Activated naive CD4-positive, alpha-beta T cell treated with anti-CD3 and anti-CD28 coated beads, Interleukin-2, amount 50 U/mL, for 16 hours (primary cell): ENCODE measurements at places on chromosomes 16 and 17.

GRCh38 chr17:20045476-20045875, 36.3 kb downstream of the SPECC1 start:
- DNase-seq: no peak

DNA sequence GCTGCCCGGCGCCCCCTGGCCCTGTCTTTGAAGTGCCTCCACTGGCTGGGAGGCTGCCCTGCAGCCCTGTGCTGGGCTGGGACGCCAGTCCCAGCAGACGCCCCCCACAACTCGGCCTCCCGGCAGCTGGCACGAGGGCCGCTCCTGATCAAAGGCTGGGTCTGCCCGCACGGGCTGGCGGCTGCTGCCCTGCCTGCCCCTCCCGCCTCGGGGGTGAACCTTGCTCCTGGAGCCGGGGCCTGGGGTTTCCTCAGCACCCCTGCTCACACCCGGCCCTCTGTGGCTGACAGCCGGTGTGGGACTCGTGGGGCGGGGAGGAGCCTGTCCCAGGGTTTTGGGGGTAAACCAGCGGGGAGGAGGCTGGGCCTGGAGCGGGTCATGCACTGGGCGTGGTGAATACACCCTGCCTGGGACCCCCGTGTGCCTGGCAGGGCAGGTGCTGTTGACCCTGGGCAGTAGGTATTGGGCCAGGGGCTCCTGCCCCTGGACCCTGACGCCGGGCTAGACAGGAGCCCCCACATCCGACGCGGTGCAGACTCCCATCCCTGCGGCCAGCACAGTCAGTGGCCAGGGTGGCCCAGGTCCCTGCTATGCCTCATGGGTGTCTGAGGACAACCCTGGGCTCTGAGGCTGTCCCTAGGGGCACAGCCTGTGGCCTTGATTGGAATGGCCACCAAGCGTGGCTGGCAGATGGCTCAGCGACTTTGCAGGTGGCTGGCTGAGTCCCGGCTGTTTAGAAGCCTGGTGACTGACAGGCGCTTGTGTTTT, 21.7 kb downstream of the CENPX start:
- no peak for DNase-seq

DNA sequence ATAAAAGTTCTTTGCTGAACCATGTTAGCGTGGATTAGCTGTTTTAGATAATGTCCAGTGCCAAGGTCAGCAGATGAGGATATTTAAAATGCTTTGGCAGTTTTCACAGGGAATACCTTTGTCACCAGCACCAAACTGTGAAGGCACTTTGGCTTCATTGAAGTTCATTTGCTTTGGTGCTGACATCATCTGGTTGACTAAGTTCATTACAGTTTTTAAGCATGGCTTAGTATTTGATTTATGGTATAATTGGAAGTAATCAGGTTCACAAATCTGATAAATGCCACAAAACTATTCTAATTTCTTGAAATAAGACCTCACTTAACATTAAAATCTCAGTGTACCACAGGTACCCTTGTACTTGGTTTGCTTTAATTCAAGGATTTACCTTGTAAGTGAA, 4.3 kb downstream of the GID4 start:
- DNase-seq: no peak

DNA sequence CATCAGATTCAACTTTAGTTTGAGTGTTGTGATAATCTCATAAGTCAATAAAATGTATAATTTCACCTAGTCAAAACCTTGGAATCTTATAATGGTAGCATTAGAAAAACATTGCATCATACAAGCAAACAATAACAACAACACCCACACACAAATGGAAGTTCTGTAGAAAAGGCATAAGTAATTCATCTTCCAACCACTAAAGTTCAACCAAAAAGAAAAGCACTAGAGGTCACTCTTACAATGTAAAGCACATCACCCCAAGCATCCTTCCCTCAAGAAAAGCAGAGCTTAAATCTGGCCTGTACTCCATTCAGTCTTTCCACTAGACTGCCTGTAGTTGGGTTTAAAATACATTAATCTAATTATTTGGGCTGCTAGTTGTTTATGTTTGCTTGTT, 1.8 kb downstream of the CNTNAP4 start:
- no peak for DNase-seq

DNA sequence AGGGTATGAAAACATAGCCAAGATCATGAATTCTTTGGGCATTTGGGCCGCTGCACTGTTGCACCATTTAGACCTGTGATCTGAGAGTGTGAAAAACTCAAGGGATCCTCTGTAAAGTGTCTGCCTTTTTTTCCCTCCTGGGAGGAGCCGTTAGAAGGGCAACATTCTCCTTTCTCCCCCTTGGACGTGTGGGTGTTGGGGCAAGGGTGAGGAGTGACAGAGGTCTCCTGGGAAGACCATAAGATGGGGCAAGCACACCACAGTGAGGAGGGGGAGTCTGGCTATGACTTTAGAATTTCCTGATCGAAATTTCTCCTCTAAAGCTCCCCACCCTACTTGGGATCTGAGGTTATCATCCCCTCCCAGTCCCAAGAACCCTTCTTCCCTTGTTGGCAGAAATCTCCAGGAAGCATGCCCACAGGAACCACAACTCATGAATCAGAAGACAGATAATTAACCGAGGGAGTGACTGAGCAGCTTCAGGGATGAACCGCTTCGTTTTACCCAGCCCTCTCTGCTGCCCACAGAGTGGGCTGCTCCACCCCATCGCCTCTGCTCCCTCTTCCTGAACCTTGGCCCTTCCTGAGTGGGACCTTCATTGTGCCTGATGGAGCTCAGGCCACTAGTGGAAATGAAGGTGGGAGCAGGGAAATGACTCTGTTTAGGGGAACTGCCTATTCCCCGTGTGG, 4.2 kb downstream of the ITGB3 start:
- no peak for DNase-seq

DNA sequence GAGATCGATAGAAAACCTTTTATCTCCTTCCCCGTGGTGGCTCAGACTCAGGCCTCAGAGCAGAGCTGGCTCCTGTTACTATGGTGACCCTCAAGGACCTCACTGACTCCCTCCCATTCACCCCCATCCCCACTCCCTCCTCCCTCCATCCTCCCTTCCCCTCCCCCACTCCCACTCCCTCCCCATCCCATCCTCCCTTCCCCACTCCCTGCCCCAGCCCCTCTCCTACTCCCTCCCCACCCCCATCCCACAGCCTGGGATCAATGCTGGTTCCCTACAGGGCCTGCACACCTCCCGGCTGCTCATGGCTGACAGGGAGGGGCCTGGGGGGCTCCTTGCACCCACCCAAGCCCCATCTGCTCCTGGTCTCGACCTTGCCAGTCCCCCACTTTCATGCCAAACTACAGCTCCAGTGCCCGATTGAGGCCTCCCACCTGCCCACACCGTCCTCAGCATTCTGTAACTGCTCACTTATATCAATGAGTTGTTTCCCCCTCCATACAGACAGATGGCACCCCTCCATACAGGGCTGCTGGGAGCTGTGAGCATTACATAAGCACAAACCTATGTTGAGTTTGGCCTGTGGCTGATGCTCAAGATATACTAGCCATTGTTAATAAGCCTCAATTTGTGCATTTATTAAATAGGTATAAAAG, 11.6 kb upstream of the RAI1 start:
- no peak for DNase-seq

GRCh38 chr17:31843070-31843745, 15.8 kb downstream of the COPRS start:
- no peak for DNase-seq

- no peak for DNase-seq
Observed at GRCh38 chr17:47728214-47728877, 4.7 kb upstream of the TBX21 start.

GRCh38 chr17:31130286-31131224, 35.8 kb downstream of the NF1 start:
- no peak for DNase-seq

DNA sequence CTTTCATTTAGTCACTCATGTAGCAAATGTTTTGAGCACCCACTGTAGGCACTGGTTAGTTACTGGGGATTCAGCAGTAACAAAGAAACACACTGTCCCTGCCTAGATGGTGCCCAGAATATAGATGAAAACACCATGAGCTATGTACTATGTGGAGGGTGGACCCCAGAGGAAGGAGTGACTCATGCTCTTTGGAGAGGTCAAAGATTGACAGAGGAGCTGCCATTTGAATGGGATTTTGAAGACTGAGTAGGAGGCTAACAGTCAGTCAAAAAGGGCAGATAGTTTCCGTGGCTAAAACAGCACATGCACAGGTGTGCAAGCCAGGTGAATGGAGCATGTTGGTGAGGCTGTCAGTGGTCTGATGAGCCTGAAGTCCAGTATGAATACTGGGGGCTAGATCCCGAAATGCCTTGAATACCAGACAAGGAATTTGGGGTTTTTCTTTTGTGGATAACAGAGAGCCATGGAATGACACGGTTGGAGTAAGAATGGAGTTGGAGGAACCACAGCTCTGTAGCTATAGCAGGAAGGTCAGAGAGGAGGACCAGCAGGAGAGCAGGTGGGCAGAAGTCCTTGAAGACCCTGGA, 6.1 kb downstream of the IL21R start:
- no peak for DNase-seq

GRCh38 chr17:34177642-34178041, 77.4 kb upstream of the CCL2 start:
- DNase-seq: no peak

DNA sequence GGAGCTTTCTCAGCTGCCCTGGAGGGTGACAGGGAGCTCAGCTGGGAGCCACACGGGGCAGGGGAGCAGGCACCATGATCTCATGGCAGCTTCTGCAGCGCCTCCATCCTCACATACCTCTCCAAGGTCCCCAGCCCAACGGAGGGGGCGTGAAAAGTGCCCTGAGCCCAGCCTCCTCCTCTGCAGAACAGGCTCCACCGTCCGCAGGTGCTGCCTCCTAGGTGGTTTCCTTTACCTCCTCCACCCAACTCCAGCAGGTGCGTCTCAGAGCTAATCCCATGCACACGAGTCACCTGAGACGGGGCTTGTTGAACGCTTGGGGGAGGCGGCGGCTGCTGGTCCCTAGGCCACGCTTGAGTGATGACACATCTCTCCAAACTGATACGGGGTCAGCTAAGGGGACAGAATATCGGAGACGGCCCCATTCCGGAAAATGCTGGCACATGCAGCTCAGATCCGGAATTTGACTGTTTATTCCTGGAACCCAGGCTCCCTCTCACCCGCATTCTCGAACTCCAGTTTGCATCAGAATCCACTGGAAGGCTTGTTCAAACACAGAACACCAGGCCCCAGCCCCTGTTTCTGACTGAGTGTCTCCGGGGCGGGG, 387 bp upstream of the SLC38A8 start:
- no peak for DNase-seq

- DNase-seq: no peak
Observed at GRCh38 chr17:74740173-74740572, 3.1 kb downstream of the RAB37 start.

GRCh38 chr16:29910819-29911675, 10.8 kb downstream of the ASPHD1 start:
- DNase-seq: no peak

DNA sequence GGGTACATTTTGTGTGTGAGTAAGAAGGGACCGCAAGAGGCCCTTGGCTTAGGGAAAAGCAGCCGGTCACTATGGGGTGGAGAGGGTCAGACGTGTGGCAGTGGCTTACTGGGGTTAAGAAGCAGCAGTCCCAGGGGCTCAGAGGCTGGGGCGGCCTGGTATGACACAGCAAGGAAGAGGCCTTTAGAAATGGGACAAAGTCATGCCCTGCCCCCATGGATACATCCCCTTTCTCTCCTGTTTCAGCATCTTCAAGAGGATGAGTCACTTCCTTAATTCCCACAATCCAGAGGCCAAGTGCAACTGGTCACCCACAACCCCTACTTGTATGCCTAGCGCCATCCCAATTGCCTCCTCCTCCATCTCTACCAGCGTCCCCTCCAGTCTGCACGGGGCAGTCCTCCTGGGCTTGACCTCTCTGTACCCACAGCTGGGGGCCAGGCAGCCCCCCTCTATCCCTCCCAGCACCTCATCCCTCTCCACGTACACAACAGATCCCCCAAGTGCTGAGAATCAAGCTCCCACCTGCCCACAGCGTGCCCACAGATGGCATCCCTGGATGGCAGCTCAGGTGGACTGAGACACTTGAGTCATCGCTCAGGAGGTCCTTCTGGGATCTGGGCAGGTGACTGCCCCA, 6.9 kb upstream of the EFTUD2 start:
- no peak for DNase-seq

GRCh38 chr16:49977427-49977826, 47.6 kb upstream of the CNEP1R1 start:
- DNase-seq: no peak

GRCh38 chr17:38749223-38750043, 1.3 kb upstream of the PCGF2 start:
- DNase-seq: no peak

DNA sequence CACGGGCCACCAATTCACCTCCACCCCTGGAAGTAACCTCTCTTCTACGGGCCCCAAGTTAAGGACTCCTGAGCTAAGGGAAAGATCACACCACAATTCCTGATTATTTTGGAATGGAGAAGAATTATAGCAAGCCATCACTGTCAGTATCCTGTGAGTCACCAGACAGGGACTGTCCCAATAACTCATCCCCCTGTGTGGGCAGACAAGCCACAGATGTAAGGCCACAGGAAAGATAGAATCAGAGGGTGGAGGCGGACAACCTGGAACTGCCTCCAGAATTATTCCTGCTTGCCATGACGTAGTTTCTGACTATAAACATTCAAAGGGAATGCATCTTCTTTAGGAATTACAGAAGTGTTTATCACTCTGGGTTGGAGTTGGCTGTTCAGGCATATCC, 5.8 kb upstream of the MYO1D start:
- DNase-seq: no peak

- DNase-seq: no peak
Observed at GRCh38 chr17:49480836-49481615, 14.1 kb upstream of the NGFR start.

GRCh38 chr16:70721202-70721963, 35.5 kb upstream of the MTSS2 start:
- no peak for DNase-seq

DNA sequence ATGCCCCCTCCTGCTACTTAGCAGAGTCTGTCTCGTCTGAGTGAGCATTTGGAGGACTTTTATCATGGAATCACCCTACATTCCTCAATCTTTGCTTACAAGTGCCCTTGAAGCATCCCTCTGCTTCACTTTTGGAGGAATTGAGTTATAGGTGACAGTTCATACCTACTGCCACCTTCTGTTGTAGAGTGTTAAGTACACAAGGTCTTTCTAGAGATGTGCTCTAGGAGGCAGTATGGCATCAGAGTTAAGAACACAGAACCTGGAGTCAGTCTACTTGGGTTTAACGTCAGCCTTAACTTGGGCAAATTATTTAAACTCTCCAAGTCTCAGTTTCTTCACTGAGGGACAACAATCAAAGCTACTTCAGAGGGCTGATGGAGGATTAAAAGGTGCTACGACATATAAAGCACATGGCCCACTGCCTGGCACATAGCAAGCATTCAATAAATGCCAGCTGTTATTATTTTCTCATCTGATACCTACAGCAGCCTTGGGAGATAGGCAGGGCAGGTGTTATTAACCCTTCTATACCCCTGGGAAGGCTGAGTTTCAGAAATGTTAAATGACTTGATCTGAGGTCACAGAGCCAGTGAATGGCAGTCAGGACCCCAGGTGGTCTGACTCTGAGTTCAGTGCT, 62.2 kb downstream of the UTP18 start:
- no peak for DNase-seq

GRCh38 chr16:65621640-65622039, 499.8 kb upstream of the CDH11 start:
- DNase-seq: no peak

- no peak for DNase-seq
Observed at GRCh38 chr17:28042721-28043291, 329 bp downstream of the NLK start.
